Mesendoderm (in vitro differentiated cells): ENCODE measurements at places on chromosomes 7 and 10.
A peak's percentile ranks its signal among the peaks of the same experiment; 100 is the strongest.

DNA sequence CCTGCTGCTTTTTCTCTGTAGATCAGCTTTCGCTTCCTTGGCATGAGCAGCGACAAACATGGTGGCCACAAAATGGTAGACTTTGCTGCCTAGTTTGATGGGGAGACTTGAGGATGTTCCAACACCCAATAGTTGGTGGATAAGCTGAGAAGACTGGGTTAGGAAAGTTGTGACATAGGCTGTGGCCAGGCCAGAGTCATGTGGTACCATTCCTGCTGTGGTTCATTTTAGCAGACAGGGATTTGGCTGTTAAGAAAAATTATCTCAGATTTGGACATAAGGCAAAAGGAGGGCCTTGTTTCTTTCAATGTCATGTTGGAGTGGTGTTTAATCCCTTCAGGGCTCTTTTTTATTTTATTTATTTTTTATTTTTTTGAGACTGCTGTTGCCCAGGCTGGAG lies 26.6 kb upstream of the FAM180A start:
- DNase-seq: no peak

DNA sequence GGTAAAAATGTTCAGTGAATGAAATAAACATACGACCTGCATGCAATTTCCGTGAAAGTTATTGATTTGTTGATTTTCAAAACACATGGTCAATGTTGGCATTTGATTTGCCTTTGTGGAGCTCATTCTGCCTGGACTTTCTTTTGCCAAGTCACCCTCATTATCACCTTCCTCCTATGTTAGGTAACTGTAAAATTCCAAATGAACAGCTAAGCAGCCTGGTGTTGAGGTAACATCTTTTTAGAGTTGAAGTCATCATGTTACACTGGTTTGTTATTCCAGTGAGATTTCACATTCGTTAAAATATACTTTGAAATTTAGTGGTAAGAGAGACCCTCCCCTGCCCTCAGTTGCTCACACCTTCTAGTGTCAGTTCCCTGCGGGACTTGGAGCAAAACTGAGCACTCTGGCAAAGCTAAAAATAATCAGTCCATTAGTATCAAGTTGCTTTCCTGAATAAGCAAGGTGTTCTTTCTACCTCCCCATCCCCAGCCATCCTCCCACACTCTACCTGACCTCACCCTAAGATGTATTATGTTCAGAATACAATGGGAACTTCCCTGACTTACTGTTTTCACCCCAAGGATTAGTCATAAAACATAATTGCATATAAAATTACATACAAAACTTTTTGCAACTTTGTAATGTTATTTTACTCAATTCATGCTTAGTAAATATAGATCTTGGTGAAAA lies 283.3 kb upstream of the SEMA3A start:
- peak; percentile 94 for DNase-seq

DNA sequence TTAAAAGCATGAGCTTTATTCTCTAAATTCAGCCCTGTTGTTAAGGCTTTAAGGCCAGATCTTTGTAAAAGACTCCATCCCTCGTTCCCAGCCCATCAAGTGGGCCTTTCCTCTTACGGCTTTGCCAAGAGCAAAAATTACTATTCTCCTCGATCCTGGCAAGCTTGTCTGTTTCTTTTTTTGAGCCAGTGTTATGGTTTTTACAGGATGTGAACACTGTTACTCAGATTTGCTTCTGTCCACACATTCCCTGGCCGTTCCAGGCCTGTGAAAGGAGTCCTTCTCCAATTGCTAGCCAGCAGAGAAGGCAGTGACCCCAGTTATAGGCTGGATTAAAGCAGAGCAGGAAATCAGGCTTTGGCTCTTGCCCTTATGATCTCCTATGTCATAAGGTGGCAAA lies 47.0 kb upstream of the EPC1 start:
- no peak for DNase-seq

GRCh38 chr7:142120524-142120923 lies 9.0 kb downstream of the MGAM2 start:
- peak; percentile 44 for DNase-seq

DNA sequence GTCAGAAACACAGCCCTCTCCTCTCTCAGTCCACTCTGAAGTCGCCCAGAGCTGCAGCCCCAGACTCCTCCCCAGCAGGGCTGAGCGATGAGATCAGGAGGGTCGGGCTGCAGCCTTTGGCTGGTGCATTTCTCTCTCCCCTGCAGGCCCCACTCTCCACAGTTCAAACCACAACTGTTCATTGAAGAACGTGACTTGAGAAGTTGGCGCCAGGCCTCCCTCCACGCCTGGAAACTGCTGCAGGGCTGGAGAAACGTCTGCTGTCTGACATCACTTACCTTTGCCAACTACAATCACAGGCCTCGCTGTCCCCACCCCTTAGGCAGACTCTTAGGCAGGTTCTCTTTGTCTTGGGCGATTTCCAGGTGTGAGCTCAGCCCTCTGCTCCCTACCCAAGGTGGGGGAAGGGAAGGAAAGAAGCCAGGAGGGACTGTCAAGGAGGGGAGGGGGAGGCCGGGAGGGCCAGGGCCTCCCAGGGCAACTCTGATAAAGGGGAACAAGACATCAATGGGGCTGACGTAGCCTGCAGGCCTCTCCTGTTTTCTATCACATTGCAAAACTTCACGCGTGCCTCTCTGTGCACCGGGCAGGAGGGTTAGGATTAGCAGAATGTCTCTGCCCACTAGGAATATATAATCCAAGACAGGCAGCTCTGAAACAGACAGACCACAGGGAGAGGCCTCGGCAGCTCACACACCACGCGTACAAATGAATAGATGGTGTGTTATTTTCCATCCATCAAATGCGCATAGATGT lies 32.7 kb downstream of the CALML5 start:
- DNase-seq: peak; percentile 98

- DNase-seq: peak; percentile 60
Measured at GRCh38 chr7:151244196-151244840, 4.2 kb downstream of the SMARCD3 start.

GRCh38 chr10:124205432-124205831 lies 112.0 kb upstream of the CHST15 start:
- DNase-seq: no peak

GRCh38 chr10:50388181-50388580 lies 136.9 kb upstream of the ASAH2 start:
- no peak for DNase-seq

- peak; percentile 56 for DNase-seq
Measured at GRCh38 chr10:11434324-11434723, 177.1 kb downstream of the USP6NL start.

GRCh38 chr10:12077580-12078180 lies 8.9 kb downstream of the DHTKD1 start:
- no peak for DNase-seq

DNA sequence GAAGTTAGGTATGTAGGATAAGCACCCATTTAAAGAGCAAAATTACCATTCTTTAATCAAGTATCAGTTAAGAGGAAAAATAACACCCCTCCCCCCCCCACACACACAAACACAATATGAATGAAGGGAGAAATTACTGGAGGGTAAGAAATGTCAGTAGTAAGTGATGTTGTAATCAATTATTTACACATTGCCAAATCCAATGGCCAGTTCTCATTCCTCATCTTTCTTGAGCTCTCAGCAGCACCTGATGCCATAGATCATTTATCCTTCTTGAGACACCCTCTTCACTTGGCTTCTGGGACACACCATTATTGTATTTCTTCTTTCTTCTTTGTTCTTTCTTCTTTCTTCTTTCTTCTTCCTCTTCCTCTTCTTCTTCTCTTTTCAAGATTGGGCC lies 33.7 kb upstream of the FAM3C start:
- no peak for DNase-seq

GRCh38 chr7:101968720-101969466 lies 151.5 kb downstream of the CUX1 start:
- no peak for DNase-seq

GRCh38 chr10:75395932-75396630 lies 5.5 kb downstream of the ZNF503 start:
- peak; percentile 33 for DNase-seq

DNA sequence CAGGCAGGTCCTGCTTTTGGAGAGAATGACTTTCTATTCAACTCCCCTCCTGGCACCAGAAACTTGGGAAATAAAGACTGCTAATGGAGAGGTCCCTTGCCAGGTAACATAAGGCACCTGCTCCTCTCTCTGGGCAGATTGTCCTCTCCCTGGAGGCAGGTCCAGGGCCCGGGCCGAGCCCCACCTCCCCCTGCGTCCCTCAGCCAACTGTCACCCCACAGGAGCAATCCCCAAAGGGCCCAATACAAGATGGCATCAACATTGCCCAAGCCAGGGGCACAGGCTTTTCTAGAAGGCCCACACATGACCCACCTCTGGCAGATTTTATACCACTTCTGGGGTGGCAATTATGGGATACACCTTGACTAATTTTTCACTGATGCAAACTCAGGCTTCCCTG lies 145.2 kb downstream of the HERPUD2 start:
- DNase-seq: no peak

- no peak for DNase-seq
Measured at GRCh38 chr7:70570029-70570428, 561.9 kb upstream of the GALNT17 start.

DNA sequence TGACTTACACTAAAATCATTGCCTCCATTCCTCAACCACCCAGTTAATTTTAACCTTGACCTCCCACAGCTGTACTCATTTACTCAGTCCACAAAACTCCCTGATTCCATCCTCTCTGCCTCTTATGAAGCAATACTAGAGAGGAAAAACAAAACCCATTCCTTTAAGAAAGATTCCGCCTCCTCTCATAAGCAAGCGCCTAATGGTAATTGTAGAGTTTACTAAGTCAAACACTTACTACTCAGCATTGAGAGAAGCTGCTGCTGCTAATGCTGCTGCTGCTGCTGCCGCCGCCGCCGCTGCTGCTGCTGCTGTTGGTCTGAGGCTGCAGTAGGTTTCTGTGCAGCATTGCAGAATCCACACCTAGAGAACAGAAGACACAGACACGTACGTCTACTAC lies 2.1 kb upstream of the ADD3 start:
- DNase-seq: peak; percentile 66

- DNase-seq: peak; percentile 56
Measured at GRCh38 chr7:100829150-100829716, 1.9 kb upstream of the EPHB4 start.

GRCh38 chr7:2496375-2496774 lies 20.2 kb upstream of the GRIFIN start:
- no peak for DNase-seq

GRCh38 chr10:131000743-131001142 lies 310.8 kb downstream of the TCERG1L start:
- DNase-seq: no peak

DNA sequence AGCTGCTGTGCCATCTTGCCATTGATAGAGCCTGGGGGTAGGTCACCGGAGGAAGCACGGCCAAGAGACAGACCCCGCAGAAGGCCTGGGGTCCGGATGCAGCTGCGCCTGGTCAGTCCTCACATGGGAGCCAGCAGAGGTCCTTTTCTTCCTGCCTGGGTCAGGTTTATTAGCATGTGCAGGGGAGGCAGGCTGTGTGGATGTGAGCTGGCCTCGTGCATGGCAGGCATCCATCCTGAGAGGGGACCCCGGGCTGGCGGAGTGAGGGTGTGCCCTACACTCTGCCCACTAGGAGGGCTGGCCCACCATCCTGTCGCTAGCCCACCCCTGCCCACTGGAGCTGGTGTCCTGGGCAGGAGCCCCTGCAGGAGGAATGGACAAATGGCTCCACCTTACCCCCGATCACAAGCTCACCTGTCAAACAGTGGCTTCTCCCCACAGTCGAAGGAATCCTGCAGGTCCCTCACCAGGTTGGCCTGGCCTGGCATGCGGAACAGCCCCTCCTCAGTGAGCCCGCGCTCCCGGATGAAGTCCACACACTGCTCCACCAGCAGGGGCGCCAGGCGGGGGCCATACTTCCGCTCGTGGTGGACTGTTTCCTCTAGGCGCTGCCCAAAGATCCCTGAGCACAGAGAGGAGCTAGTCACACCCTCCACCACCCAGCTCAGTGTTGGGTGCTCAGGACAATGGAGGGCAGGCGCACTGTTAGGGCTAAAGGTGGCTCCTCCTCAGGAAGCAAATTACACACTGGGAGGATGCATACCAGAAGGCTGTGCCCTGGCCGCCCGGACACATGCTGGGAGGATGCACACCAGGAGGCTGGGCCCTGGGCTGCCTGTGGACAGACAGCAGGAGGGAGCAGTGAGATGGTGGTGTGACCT lies 145.4 kb downstream of the ARHGAP22 start:
- DNase-seq: peak; percentile 32
